HTR-8/SVneo (cell line): ENCODE measurements at places on chromosomes 3 and 15.
A peak's percentile ranks its signal among the peaks of the same experiment; 100 is the strongest.

DNA sequence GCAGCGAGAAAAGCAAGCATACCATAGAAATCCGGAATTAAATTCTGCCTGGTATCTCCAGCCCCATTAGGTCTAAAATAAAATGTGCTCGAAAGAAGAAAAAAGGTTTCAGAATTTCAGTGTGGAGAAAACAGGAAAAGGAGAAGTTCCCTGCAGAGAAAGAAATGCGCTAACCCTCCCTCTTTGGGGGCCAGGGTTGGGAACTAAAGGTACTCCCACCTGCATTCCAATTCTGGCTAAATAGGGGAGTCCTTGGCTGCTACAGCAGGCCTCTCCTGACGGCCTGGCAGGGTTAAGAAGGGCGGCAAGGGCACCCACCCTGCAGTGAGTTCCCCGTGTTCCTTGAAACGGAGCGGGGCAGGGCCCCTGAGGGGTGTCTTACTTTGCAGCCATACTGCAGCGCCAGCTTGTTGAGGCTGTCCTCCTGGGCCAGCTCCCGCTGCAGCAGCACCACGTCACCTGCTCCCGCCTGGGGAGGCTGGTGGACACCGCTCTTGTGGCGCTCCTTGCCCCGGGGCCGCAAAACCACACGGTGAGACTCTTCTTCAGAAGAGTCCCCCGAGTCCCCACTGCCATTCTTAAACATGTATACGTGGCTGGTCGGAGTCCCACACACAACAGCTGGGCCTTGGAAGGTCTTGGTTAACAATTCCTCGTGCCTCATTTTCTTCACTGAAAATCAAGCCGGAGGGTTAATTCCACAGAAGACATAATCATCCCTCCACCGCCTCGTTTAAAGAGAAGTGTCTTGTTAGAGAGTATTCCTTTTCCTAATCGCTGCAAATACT lies 1.7 kb downstream of the LYSMD4 start:
- no peak for DNase-seq

- DNase-seq: no peak
Observed at GRCh38 chr3:172106989-172107388, 67.6 kb downstream of the FNDC3B start.

GRCh38 chr3:173708191-173708590 lies 310.6 kb downstream of the NLGN1 start:
- DNase-seq: no peak

GRCh38 chr3:125357837-125358236 lies 17.3 kb downstream of the ZNF148 start:
- DNase-seq: no peak

DNA sequence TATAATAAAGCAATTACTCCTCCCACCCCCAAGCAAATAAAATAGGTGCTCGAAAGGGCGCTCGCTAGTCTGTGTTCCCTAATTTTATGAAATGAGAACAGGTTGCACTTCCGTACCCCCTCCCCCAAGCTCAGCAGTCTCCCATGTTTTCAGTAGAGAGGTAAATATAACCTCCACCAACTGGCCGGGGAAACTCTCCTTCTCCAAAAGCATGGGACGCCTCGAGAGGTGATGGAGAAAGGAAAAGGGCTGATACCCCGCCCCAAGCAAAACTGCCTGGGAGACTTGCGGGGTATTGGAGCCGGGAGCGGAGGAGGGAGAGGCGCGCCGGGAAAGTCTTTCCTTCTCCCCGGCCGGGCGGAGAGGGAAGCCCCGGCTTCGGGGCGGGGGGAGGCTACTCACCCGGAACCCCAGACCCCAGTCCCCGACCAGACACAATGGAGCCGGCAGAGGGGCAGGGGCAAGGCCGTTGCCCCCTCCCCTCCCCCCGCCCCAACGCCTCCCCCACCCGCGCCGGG lies 605 bp downstream of the DCUN1D1 start:
- no peak for DNase-seq

DNA sequence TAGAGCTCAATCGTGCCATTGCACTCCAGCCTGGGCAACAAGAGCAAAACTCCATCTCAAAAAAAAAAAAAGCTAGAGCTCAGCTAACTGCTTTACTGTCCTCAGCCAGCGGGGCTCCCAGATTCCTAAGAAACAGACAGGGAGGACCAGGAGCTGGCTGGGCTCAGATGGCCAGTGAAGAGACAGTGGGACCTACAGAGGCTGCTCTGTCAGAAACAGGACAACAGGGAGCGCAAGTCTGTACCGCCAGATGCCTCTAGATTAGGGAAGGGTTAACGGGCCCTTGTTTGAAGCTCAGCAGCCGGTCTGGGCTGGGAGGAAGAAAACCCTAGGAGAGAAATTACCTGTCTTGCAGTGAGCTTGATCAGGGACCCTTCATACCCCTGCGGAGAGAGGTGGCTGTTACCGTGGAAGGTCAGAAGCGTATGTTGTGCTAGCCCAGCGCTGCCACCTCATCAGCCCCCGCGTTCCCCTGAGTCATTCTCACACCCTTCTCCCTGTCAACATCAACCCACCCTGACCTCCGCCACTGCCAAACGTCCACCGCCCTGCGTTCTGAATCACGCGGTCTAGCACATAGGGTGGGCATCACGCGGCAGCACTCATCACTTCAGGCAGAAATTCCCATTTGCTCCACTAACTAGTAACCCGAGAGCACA lies 25.3 kb downstream of the RBPMS2 start:
- DNase-seq: peak; percentile 32

GRCh38 chr3:38115645-38116427 lies 21.1 kb downstream of the ACAA1 start:
- DNase-seq: no peak

DNA sequence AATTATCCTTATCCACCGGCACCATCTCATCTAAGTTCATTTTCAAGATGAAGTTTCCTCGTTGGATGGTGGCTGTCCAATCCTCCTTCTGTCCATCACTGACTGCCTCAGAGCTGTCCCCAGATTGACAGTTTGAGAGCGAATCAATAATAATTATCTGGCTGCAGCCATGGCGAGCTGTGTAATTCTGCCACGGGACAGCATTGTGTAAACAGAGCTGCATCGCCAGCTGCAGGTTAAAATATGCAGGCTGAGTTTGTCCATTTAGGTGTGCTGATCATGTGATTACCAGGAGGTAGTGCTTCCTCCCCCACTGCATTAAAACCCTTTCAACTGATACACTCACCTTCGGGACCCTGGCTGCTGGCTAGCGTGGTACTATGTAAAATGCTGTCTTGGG lies 461.9 kb upstream of the ONECUT1 start:
- DNase-seq: no peak

GRCh38 chr3:185549122-185549521 lies 3.3 kb downstream of the LIPH start:
- peak; percentile 85 for DNase-seq

DNA sequence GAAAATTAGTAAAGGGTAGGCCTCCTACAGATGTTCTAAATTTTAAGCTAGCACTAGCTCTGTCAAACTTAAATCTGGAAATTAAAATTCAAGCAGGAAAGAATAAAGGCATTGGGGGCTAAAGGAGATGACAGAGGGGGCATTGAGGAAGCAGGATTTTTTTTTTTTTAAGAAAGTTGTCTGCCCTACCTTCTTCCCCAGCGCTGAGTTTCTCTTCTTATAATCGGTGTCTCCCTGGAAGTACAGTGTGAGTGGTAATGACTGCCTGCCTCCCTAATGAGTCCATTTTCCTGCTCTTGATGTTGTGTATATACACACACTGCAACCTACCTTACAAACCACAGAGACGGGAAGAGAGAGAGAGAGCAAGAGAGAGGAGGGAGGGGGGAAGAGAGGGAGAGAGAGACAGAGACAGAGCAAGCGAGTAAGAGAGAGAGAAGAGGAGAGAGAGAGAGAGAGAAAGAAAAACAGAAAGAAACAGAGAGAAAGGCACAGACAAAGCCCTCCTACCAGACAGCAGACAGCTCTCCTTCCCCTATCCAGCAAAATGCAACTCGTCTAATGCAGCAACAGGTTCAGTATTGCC lies 47.0 kb downstream of the ZBTB20 start:
- DNase-seq: no peak

DNA sequence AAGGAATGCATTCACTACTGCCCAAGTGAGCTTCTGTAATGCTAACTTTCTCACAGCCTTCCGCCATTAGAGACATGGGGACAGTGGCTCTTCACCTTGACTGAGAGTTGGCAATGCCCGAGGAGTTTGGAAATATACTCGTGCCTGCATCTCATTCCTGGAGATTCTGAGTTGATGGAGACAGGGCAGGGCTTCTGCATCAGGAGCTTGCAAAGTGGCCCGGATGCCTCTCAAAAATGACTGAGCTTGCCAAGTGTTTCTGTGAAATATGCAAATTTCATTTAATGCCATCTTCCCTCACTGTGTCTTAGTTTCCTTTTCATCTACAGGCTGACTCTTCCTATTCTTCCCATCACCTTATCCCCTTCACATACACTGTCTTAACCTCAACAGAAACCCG lies 346.2 kb downstream of the GRM7 start:
- DNase-seq: no peak

DNA sequence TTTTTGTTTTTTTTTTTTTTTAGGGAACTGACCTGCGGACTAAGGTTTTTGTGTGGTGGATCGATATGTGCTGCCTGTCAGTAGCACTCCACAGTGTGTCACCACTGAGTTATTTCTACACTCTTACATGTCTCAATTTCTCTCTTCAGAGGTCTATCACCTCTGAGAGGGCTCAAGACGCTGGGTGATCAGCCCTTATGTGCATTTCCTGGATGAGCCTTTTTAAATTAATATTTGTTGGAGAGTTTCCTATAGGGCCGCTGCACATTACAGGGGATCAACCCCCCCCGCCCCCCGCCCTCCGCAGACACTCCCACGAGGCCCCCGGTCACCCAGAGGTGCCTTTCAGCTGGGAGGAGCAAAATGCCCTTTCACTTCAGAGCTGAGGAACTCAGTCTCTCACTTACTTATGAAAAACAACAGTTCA lies 34.5 kb upstream of the AP4E1 start:
- no peak for DNase-seq

DNA sequence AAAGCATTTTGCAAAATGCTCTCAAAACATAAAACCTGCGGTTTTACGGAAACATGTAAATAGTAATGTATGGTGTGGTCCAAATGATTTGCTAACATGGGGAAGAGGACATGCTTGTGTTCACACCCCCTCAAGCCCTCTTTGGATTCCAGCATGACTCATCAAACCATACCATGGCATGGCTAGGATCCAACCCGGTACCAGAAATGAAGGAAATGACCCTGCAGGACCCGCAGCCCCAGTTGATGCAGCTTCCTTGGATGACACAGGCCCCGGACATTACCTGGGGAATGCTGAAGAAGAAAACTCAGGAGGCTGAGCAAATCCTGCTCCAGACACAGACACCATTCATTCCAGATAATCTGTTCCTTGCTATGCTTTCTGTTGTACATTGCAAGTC lies 222.9 kb downstream of the DTWD1 start:
- no peak for DNase-seq

GRCh38 chr15:47705281-47705997 lies 11.9 kb upstream of the SEMA6D start:
- DNase-seq: no peak

GRCh38 chr15:51971032-51971374 lies 575 bp downstream of the LEO1 start:
- peak; percentile 20 for DNase-seq

DNA sequence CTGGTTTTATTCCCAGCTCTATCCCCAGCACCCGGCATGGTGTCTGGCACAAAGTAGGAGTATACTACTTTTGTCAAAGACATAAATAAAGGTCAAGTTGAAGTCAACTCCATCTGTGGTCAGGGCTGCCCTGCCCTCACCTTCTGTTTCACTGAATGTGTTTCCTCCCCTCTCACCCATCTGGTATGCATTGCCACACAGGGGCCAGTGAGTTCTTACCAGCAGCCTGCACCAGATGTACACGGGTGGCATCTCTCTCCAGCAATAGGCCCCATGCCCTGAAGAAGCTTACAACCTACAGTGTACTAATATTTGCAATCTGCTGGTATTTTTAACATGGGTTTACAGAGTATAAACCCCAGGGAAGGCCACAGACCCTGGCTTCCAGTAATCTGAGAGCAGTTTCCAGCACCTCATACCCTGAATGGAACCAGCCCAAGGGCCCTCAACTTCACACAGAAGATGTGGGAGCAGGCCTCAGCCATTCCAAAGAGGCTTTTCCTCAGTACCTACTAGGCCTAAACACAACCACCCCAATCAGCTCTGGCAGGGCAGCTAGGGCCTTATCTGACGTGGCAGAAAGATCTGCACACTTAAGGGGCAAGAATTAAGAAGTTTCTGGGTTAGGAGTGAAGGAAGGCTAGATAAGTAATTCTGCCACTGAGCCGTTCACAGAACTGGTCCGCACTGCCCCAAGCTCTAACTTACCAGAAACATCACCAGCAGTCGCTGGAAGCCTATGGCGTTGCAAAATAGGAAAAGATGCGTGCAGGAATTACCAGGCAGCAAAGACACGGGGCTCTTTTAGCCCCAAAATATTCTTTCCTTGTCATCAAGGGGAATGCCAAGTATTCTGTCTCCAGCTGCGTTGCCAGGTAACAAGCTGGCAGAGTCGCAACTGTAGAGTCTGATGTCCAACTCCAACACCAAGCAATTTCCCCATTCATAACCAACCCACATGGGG lies 2.1 kb downstream of the IDH2 start:
- no peak for DNase-seq

DNA sequence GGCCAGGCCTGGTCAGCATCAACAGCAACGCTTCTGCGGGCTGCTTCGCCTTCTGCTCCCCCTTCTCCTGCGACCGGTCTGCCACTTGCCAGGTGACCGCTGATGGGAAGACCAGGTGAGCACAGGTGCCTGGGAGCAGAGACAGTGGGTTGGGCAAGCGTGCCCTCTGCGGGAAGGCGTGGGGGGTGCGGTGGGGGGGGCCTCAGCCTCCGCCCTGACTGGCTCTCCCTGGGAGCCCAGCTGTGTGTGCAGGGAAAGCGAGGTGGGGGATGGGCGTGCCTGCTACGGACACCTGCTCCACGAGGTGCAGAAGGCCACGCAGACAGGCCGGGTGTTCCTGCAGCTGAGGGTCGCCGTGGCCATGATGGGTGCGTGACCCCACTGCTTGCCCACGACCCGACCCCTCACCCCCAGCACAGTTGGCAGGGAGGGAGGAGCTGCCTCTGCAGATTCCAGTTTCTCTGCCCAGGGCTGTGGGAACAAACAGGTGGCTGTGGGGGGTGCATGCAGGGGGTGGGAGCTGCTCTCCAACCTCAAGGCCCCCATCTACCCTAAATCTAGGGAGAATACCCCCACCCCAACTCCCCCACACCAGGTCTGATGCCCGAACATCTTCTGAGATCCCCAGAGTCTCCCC lies 8.8 kb downstream of the STAB1 start:
- DNase-seq: no peak

- DNase-seq: no peak
Observed at GRCh38 chr3:64247991-64248646, 22.9 kb upstream of the PRICKLE2 start.

DNA sequence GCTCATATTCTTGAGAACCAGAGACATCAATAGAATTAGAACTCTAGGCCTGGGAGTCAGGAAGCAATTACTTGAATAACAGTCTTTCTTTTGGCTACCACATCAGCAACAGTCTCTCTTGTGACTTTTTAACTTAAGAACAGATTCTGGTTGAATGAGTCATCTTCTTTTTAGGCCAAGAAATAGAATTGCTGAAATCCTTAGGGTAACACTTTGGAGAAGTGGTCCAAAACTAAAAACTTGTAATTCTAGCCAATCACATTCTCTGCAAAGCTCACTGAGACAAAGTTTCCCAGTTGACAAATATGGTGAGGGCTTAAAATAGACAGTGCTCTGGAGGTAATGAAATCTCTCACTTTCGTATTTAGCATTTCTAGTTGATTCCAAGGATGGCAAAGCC lies 238.0 kb downstream of the SHOX2 start:
- DNase-seq: no peak

GRCh38 chr3:70245746-70246525 lies 66.5 kb downstream of the MDFIC2 start:
- no peak for DNase-seq

- DNase-seq: no peak
Observed at GRCh38 chr15:95590533-95591044, 739.9 kb upstream of the NR2F2 start.
